Stimulated activated CD4-positive, alpha-beta T cell treated with anti-CD3 and anti-CD28 coated beads, Interleukin-15, amount 100 ng/mL, for 1 hour (primary cell): ENCODE measurements at places on chromosomes 7 and 10.

GRCh38 chr10:49093922-49094321 is 21.4 kb downstream of the VSTM4 start:
- DNase-seq, result no peak

DNA sequence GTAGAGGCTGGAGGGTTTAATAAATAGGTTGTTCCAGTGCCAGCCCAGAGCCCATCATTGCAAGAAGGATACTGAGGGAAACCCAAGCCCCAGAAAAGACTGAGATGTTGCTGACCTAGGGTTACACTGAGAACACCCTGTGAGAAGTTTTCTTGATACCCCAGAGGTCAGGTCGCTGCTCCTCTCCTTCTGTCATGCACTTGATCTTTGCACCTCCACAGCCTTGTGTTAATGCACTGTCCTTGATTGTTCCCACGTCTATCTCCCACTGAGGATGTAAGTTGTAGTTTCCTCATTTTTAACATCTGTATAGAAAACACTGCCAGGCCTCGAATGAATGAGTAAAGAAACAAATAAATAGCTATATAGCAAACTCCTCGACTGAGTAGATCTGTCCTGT is 195.3 kb upstream of the AHR start:
- no peak for DNase-seq

- DNase-seq, result no peak
Measured at GRCh38 chr10:12978891-12979290, 22.6 kb downstream of the CCDC3 start.

- DNase-seq, result no peak
Measured at GRCh38 chr10:116067825-116068224, 205.2 kb downstream of the GFRA1 start.

DNA sequence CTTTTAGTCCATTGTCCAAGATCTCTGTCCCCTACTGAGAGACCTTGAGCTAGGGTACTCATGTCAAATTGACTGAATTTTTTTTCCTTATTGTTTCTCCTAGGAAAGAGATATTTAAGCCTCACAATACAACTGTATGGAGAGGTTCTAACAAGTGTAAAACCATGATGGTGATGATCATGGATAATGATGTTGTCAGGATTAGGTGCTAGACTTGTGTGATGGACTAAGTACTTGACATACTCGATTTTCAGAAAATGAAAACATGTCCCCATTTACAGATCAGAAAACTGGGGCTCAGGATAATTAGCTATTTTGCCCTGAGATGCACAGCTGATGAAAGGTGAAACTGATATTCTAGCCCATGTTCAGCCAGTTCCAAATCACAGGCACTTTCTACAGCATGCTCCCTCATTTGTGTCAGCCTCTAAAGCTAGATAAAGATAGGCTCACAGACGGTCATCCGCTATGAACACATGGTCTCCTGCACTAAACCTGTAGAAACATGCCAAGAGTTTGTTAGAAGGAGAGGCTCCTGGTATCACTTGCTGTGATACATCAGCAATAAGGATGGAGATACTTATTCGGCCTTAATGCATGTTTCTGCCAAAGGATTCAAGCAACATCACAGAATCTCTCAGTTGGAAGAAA is 67.6 kb downstream of the CREB3L2 start:
- no peak for DNase-seq

DNA sequence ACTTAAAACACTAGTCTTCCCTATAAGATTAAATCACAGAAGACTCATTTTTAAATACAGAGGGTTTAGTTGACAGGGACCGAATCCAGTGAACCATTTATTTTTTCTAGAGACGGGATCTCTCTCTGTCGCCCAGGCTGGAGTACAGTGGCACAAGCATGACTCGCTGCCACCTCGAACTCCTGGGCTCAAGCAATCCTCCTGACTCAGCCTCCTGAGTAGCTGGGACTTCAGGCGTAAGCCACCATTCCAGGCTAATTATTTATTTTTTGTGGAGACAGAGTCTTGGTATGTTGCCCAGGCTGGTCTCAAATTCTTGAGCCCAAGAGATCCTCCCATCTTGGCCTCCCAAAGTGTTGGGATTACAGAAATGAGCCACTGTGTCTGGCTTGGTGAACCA is 20.9 kb upstream of the LYZL1 start:
- no peak for DNase-seq
